ENCODE measurements at places on chromosomes 4 and X.

DNA sequence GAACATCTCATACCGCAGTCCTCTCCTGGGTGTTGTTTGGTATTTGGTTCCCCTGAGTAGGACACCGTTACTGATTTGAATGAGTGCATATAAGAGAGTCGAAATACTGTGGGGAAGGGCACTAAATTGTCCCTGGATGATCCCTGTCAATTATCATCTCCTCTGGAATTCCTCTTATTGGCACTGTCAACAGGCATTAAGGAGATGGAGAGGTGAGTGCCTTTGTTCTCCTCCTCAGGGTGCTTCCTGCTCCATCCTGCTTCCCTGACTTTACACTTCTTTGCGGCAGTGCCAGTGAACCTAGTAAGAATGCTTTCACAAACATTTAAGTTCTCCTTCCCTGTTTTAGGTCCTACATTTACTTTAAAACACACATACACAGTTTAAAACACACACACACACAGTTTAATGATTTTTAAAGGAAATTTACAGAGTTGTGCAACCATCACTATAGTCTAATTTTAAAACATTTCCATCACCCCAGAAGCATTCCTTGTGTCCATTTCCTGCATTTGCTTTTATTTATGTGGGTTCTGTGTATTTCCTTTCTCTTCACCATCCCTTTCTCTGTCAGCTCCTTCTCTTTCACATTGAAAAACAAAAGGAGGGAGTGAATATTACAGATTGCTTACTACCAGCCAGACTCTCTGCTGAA lies 20.9 kb upstream of the ZRSR2 start:
- no peak for DNase-seq

DNA sequence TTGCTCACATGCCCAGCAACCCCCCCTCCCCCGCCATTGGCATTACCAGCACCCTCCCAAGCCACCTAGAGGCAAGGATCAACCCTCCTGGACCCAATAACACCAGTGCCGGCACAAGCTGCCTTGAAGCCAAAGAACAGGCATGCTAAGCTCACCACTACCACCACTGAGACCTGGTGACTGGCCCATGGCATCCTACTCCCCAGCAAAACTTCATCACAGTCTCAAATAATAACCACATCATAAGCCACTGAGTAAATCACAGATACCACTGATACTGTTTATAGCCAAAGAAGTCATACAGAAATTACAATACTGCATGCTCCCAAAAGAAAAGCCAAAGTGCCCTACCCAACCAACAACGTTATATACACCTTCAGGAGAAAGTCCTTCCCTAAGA lies 73.6 kb upstream of the RPL34 start:
- no peak for DNase-seq

- DNase-seq = no peak
Observed at GRCh38 chr4:138039010-138039409, 203.1 kb downstream of the SLC7A11 start.

DNA sequence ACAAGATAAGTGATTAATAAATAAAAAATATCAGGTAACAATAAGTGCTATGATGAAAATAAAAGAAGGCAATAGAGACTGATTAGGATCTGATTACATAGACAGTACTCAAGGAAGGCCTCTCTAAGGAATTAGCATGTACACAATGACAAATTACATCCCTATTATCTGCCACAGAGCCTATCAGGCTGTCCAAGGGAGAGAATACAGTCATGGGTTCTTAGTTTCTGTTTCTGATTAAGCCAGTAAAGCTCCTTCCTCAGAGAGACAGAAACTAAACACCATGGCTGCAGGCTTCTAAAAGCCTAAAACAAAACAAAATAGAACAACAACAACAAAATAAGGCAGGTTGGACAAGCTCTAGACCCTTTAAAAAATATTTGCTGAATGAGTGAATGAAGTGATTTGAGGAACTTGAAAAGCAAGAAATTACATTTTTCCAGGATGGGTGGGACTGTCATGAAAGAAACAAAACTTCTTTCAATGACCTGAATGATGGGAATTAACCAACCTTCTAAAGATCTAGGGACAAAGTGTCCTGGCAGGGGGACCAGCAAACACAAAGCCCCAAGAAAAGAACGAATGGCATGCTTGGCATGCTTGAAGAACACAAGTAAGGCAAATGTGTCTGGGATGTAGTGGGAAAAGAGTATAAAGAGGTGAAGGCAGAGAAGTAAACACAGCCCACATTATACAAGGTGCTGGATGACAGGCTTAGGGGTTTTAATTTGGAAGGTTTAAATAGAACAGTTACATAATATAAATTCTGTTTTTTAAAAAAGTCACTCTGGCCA lies 44.1 kb downstream of the NAA11 start:
- no peak for DNase-seq

GRCh38 chrX:37803057-37803456 lies 23.2 kb downstream of the CYBB start:
- DNase-seq = no peak

DNA sequence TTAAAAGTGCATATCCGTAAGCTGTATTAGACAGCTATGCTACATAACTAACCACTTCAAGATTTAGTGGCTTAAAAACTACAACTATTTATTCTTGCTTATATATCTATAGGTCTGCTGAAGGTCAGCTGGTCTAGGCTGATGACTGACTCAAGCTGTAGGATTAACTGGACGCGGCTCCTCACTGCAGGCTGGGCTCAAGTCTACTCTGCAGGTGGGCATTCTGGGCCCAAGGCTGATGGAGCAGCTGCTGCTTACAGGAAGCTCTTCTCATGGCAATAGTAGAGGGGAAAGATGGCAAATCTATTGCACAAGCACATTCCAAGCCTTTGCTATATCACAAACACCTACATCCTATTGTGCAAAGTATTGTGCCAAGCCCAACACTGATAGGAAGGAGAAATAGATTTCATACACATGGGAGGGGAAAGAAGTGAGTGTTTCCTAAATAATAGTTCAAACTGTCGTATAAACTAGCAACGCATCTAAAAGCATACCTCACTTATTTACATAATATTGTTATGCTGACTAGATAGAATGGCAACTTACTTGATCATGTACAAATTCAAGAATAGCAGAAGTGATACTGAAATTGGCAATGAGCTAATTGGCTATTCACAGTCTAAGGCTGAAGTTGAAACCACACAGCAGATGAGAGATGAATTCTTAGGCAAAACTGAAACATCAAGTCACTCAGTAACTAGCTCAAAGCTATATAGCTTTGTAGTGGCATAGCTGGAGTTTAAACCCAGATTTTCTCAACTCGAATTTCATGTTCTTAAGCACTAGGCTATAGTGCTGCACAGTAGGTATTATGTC lies 263.8 kb downstream of the NKX6-1 start:
- DNase-seq = no peak

DNA sequence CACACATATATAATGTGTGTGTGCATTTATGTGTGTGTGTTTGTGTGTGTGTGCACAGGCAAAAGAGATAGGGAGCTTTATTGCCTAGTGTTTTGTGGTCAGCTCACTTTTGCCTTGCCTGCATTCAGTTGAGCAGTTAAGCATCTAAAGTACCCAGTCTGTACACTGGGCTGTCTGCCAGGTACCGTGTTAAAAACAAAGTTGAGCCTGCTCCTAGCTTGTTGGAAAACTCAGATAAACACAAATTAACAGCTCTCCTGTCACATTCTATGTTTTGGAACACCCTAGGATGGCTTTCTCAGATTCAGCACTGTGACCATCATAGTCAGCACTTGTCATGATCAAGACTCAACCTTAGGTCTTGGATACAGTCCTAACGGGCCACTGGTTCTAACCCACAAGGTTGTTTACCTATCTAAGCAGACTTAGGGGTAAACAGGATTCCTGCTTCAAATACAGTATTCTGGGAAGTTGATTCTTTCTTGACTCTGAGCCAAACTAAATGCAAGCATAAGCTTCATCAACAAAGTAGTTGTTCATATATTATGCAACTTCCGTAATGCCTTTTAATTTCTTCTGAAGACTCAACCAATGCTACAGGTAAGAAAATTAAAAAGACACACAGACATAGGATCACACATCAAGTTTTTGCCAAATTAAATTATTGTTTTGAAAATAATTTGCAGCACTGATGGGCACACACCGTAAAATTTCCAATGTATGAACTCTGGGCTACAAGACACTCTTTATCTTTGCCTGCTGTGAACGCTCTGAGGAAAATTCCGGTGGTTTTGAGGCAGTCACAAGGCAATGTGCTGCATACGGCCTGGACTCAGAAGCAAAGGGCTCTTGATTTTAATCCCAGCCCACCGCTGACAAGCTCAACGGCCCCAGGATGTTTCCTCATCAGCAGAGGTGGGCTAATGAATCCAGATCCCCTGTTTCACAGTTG lies 11.3 kb upstream of the CD99 start:
- no peak for DNase-seq

- no peak for DNase-seq
Observed at GRCh38 chrX:109709129-109709631, 23.9 kb downstream of the ACSL4 start.

Measured in T-cell (primary cell).